ENCODE measurements at places on chromosomes 2 and 18.

GRCh38 chr2:8729939-8730338, 48.1 kb downstream of the ID2 start:
- no peak for DNase-seq

DNA sequence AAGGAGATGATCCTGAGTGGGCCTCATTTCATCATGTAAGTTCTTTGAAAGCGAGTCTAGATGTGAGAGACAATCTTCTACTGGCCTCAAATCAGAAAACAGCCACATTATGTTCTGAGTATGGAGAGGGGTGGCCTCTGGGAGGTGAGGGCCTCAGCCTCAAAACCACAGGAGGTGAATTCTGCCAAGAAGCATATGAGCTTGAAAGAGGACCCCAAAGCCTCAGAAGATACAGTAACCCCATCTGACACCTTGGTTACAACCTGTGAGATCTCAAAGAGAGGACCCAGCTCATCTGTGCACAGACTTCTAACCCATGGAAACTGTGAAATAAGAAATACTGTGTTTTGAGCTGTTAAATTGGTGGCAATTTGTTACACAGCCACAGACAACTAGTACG, 200.1 kb downstream of the ARHGAP15 start:
- DNase-seq = no peak

GRCh38 chr2:177530561-177530960, 138.0 kb downstream of the AGPS start:
- no peak for DNase-seq

- no peak for DNase-seq
Measured at GRCh38 chr18:12772111-12772510, 69.3 kb downstream of the PSMG2 start.

GRCh38 chr2:239118675-239119211, 270.9 kb downstream of the TWIST2 start:
- DNase-seq = no peak

DNA sequence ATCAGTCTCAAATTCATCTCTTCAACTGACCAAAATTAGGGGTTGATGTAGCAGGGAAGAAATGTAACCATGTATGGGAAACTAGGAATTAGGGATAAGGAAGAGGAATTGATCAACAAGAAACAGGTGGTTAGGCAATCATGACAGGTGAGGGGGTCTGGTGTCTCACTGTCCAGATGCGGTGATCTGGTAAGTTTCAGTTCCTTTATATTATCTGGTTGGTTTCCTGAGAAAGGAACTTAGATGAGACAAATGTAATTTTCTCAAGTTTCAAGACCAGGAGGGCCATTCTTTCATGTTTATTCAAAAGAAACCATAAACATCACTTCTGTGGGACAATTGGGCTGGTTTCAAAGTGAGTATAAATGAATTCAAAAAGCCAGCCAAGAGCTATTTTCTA, 306.2 kb upstream of the KCNJ3 start:
- DNase-seq = no peak

- DNase-seq = no peak
Measured at GRCh38 chr18:22632191-22632590, 214.5 kb upstream of the CTAGE1 start.

DNA sequence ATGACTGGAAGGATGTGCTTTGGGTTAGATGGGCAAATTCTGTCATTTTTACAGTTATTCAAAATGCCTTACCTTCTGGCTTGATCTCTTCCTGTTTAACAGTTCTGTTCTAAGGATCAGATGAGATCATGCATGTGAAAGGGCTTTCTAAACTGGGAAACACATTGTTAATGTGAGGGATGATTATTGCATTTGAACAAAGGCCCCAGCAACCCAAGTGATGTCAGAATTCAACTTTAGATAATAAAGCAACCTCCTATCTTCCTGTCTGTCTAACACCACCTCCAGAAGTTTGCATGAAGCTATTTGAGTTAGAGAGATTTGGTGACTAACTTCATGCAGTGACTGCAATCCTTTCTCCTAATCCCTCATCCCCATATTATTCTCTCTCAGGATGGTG, 77.8 kb upstream of the B3GNT2 start:
- no peak for DNase-seq

- DNase-seq = no peak
Measured at GRCh38 chr18:61662726-61663125, 230.1 kb downstream of the RNF152 start.

GRCh38 chr2:58460670-58461069, 219.5 kb upstream of the FANCL start:
- DNase-seq = no peak

DNA sequence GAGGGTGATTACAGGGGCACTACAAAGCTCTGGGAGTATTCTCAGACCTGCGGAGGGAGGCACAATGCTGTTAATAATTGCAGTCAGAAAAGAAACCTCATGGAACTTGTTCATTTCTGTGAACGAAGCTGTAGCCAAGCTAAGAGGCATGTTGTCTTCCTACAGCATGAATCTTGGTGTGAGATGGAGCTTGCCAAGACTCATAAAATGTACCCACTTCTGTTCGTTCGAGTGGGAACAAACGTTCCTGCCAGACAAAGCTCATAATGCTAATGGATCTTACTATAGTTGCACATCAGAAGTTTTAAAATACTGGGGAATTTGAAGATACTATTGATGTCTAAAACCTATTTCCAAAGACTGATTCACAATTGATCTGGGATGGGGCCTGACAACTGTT, 489.1 kb downstream of the ZEB2 start:
- DNase-seq = no peak

DNA sequence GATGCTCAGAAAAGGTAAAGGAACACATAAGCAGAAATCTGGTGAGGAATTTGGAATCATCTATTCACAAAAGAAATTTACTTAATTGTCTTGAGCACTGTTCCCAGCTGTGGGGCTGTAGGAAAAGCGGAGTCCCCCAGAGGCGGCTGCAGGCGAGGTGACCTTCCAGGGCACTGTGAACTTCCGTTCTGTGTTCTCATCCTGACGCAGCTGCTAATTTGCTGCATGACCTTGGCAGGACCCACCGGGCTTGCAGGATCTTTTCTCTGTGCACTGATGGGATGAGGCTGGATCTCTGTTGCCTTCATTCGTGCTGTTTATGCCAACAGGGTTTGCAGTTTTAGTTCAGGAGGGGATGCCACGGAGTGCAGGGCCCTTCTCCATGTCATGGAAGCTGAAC, 301.9 kb upstream of the MYT1L start:
- no peak for DNase-seq

DNA sequence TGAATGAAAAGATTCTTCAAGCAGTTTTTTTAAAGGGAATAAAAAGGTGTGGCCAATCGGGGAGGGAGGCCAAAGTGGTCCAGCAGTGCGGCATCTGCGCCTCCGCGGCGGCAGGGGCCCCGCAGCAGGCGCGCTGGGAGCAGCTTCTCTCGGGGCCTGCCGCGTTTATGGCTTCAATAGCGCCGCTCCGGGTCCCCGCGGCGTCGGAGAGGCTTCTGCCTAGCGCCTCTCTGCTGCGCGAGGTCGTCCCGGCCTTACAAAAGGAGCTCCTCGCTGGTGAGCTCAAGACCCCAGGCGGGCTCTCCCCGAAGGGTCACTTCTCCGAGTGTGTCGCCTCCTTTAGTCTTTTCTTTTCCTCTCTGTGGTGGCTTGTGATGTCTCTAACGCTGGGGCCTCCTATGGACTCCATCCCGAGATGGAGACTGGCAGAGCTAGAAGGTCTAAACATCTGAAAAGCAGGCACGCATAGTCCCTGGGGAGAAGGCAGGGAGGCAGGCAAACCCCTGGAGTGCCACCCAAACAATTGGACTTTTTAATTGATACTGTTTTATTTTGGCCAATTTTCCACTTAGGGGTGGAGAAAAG, 67.1 kb downstream of the SUMO1 start:
- peak; percentile 11 for DNase-seq

- no peak for DNase-seq
Measured at GRCh38 chr2:26001743-26002351, 19.6 kb upstream of the KIF3C start.

DNA sequence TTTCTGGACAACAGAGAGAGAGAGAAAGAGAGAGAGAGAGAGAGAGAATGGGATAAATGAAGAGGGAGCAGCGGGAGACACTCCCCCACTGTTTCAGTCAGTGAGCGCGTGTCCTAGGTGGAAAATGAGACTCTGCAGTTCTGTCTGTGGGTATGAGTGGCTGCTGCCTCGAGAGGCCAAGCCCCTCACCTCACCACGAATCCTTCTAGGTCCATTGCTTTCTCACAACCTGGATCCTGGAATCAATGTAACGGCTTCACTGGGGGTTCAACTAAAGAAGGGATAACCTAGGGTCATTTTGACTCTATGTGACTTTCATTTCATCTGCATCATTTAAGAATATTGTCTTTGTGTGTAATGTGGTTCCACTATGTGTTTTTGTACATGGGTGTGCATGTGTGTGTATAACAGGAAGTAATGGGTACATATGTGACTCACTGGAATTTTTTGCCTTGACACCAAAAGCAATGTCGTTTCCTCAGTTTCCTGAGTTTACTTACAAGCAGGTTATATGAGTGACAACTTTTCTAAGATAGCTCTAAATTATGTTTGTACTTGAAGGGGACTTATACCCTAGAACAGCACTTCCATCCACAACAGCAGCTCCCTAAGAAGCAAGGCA, 221.4 kb upstream of the TRIB2 start:
- DNase-seq = no peak

DNA sequence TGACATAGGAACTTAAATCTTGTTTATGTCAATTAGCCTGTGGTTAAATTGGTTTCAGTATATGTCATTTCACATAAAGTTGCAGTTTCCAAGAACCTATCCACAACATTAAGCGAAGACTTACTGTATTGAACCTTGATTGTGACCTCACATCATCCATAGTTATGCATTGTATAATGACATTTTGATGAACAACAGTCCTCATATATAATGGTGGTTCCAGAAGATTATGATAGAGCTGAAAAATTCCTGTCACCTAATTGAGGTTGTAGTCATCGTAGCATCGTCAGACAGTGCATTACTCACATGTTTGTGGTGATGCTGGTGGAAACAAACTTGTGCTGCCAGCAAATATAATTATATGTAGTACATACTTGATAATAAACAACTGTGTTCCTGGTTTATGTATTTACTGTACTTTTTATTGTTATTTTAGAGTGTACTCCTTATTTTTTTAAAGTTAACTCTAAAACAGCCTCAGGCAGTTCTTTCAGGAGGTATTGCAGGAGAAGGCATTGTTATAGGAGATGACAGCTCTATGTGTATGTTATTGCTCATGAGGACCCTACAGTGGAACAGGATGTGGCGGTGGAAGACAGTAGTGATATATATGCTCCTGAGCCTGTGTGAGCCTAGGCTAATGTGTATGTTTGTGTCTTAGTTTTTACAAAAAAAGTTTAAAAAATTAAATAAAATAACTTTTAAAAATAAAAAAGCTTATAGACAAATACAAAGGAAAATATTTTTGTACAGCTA, 56.6 kb downstream of the UBE2E3 start:
- no peak for DNase-seq

- peak; percentile 4 for DNase-seq
Measured at GRCh38 chr18:37484983-37485834, 80.4 kb downstream of the CELF4 start.

GRCh38 chr2:149076863-149077412, 38.4 kb downstream of the LYPD6B start:
- no peak for DNase-seq

DNA sequence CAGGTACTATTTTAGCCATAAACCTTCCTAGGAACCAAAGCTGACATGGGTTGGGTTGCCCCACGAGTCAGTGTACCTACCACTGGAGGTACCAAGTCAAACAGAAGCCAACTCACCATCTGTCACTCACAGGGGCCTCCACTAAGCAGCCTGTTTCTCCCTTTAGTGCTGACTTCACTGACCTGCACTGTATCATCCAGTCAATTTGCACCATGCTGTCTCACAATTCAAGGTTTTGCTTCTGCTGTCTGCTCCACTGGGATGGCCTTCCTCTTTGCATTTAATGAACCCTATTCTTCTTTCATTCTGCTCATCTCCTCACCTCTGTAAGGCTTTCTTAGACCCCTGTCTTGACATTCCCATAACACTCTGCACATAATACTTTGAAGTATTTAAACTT, 47.2 kb downstream of the EIF2AK3 start:
- DNase-seq = no peak

- no peak for DNase-seq
Measured at GRCh38 chr2:8022908-8023640, 658.8 kb upstream of the ID2 start.

DNA sequence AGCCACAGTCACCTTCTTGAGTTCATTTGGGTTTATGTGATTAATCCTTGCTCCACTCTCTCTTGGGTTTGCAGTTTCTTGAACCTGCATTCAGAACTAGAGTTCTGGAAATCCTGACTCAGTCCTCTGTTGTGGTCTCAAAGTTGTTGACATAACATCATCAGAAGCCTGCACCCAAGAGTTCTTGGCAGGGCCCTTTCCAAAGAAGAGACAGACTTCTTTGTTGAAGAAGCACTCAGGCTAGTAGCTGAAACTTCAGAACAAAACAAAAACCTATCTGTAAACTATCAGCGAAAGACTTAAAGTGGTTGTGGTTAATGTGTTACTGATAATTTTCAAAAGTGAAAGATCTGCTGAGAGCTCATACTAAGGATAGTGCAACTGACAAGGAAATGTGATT, 120.8 kb downstream of the FAM168B start:
- no peak for DNase-seq

DNA sequence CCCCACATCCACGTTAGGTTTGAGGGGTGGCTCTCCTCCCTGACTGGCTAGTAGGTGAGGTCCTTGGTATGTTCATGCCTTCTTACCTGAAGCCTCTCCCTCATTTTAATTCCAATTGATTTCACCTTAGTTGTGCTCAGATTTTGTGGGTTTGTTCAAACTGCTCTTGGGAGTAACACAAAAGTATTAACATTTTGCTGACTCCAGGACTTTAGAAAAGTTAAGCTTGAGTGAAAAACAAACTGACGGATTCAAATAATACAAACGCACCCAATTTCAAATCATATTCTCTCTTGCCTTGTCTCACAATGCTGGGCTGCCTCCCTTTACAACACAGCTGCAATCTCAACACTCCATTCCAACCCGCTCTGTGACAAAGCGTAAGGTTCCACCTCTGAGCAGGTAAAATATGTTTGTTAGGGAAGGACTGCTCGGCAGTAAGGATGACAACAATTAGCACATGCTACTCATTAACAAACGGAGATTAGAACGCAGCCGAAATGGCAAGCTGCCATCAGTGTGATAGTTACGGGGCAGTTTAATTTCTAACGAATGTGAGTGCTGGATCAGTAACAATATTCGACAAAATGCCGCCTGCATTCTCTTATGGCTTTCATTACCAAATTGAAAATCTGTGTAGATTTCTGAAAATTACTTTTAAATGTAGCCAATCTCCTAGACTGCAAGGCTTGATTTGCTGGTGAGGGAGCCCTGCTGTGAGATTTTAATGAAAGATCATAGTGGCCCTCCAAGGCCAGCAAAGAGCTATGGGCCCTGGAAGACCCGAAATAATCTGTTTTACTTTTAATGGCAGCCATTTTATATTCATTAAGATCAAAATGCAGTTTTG, 730.6 kb upstream of the FANCL start:
- DNase-seq = no peak

All from stimulated activated CD4-positive, alpha-beta T cell treated with anti-CD3 and anti-CD28 coated beads, Interleukin-4, amount 100 ng/mL, for 1 hour (primary cell).